ENCODE measurements at places on chromosomes 2 and 18.

DNA sequence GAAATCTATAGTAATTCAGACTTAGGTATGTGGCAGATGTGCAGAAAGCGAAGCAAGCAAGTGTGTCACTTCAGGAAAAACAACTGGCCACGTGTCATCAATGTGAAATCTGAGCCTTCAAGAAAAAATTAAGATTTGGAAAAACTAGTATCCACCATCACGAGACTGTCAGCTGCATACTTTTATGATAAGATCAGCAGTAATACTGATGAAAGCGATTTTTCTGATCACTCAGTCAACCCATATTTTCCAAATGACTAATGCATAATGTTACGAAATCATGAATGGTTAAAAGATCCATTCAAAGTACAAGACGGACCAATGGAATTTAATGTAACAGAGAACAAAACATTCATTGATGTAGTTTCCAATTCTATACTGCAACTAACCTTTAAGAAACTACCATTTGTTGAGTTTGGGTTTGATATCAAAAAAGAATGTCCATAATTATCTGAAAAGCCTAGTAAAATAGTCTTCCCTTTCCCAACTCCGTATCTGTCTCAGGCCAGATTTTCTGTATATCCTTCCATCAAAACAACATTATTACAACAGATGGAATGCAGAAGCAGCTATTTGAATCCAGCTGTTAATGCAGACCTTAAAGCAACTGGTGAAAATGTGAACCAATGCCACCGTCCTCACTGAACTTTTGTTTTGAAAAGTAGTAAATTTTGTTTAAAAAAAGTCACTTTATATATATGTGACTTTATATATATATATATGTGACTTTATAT, 17.0 kb upstream of the BCL2 start:
- no peak for DNase-seq

DNA sequence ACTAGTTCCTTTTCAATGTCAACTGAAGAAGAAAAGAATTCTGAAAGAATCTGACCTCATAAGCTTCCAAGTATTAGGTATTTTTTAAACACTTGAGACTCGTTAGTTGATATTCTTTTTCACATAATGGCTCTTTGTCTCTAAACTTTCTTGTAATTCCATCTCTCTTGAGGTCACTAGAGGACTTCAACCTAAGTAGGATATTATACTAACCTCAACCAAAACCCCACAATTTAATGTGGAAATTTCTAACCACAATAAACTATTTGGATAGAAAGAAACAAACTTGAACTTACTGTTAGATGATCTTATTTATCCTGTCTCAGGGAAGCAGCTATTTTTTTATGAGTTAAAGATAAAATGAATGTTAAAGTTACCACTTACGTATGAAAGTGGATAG, 206.9 kb upstream of the FSIP2 start:
- DNase-seq = no peak

DNA sequence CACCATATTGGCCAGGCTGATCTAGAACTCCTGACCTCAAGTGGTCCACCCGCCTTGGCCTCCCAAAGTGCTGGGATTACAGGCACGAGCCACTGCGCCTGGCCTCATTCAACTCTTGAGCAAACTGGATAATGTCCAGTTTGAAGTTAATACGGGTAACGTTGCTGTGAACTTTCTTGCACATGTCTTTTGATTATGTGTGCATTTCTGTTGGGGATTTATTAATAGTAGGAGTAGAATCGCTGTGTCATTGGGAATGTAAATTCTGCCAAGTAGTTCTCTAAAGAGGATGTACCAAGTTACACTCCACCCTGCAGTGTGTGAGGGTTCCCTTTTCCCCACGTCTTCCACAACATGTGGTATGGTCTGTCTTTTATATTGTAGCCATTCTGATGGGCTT, 6.2 kb downstream of the IMPA2 start:
- no peak for DNase-seq

DNA sequence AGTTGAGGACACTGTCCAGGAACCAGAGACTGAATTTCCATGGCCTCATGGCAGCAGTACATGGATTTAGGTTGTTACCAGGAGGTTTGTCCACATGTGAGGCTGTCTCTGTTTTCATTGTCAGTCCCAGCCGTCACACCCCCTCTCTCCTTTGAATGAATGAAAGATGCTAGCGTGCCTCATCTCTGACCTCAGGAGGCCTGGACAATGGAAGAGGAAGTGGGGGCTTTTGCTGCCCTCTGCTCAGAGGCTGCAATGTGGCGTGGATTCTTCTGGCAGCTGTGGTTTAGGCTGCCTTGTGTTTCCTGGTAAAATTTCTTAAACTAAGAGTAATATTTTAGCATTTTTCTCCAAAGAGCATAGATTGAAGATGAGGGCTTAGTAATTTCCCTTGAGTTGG, 47.5 kb downstream of the RAB31 start:
- DNase-seq = no peak

DNA sequence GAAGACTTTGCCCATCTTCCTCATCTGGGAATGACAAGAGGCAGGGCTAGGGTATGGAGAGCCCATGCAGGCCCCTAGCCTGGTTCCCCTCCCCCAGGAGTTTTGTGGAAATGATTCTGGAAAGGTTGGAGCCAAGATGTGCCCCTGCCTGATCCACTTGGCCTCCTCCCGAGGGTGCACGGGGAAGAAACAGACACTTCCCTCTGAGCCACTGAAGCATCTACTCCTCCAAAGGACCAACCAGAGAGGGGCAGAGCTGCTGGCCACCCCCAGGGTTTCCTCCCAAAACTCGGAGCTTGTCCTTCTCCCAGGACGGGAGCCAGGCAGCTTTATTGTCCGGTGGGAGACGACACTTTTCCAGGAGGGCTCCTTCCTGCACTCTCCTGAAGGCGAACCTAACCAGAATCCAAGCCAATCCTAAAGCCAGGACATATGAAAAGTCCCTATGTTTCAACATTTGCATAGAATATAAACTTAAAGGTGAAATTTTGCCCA, 149.2 kb upstream of the COPS8 start:
- no peak for DNase-seq

- DNase-seq = no peak
Observed at GRCh38 chr2:199465390-199465789, 7.7 kb upstream of the SATB2 start.

DNA sequence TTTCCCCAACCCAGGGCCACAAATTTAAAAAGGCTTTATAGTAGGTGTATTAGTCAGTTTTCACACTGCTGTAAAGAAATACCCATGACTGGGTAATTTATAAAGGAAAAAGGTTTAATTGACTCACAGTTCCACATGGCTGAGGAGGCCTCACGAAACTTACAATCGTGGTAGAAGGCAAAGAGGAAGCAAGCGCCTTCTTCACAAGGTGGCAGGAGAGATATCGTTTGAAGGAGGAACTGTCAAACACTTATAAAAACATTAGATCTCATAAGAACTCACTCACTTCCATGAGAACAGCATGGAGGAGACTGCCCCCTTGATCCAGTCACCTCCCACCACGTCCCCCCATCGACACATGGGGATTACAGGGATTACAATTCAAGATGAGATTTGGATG, 70.4 kb downstream of the FECH start:
- DNase-seq = no peak

- DNase-seq = no peak
Observed at GRCh38 chr2:1141079-1141478, 190.4 kb downstream of the SNTG2 start.

- no peak for DNase-seq
Observed at GRCh38 chr2:222753251-222753824, 81.9 kb downstream of the MOGAT1 start.

DNA sequence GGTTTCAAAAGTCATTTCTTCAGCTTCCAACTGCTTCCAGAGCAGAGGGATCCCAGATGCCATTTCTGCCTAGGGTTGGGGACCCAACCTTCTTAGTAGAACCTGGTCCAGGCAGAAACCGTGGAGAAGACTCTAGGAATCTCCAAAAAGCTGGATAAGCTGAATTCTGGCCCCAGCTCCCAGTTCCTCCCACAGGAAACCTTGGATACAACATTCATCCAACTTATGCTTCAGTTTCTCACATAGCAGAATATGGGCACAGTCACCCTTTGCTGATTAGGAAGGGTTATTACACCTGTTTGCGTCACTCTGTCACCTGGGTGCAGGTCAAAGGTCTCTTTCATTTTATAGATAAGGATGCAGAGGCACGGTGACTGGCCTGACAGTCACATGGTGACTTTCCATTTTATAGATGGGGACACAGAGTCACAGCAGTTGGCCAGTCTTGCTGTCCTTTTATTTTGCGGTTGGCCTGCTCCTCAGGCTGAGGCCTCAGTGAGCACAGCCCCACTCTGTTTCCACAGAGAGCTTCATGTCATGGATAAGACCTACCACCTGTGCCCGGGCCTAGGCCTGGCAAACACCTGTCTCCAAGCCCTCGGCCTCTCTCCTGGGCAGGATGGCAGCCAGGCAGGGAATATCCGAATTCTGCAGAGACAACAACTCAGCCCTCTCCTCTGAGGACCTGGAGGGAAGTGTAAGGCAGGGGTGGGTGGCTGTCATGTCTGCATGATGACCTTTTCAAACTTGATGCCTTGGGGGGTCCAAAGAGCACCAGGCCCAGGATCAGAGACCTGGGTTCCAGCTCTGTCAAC, 148.8 kb downstream of the SMAD7 start:
- no peak for DNase-seq

DNA sequence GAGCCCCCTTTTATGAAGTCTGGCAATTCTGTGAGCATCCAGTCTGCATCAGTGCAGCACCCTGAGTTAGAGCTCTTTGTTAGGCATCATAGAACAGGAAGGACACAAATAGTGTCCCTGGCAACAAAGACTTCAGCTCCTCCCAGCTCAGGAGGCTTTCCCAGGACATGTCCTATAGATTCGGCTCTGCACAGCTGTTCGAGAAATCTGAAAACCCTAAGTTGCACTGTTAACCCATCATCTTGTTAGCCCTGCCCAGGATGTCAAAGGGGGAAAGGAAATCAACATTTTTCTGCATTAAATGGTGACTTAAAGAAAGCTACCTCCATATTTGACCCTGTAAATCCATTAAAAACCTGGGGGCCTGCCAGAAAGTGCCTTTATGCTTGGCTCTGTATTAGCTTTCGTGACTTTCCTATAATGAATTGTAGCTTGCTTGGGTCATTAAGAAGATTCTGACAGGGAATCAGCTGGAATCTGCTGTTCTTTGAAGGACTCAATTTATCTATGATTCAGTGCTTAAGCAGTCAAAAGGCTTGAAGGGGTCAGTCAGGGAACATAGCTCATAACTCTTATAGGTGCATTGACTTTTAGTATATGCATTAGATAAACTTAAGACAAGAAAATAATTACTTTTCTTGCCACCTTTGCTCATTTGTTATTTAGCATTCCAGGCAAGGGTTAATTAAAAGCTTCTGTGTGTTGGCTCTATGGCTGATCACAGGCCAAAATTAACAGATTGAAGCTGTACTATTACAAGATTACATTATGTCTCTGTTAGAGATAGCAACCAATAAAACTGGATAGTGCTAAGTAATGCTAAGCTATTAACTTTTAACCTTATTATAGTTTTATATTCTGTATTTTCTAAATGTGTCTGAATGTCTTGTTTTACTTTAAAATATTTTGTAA, 20.6 kb downstream of the ERMN start:
- no peak for DNase-seq
